Epithelial cell of umbilical artery (primary cell): ENCODE measurements at places on chromosomes 11 and 22. TPM values are rescaled to one million over a fixed set of nuclear protein-coding genes. Genes with fewer than 3 reads are reported as not detected.

The TRIM51 gene
- total RNA-seq: not detected in 2 replicates

The IL18 gene
- not detected in 2 replicates for total RNA-seq

The FAT3 gene
- total RNA-seq: under 0.01 TPM in 2 replicates

The KCNQ1 gene
- 0.32 TPM in 1 of 2 replicates, not detected in the other for total RNA-seq

The NCAPH2 gene
- total RNA-seq: 27.6 and 43.0 TPM in 2 replicates

The PRR14L gene
- total RNA-seq: 22.6 and 23.7 TPM in 2 replicates

The RASD2 gene
- not detected in 2 replicates for total RNA-seq
